ENCODE measurements at places on chromosomes 7 and 10. TPM values are rescaled to one million over a fixed set of nuclear protein-coding genes. Genes with fewer than 3 reads are reported as not detected.

The FZD1 gene
- total RNA-seq: 28.7 TPM

The TMEM26 gene
- 5.7 TPM for total RNA-seq

The CYP26C1 gene
- total RNA-seq: 0.09 TPM

The SPDYE2B gene
- total RNA-seq: 0.16 TPM

The HOXA7 gene
- not detected for total RNA-seq

The PRPS1L1 gene
- not detected for total RNA-seq

The AKR1C2 gene
- 376 TPM for total RNA-seq

The OR2A7 gene
- 0.98 TPM for total RNA-seq

The FRMPD2 gene
- total RNA-seq: not detected

The HABP2 gene
- not detected for total RNA-seq

The PON1 gene
- total RNA-seq: not detected

The TRUB1 gene
- 71.7 TPM for total RNA-seq

The SAMD9L gene
- total RNA-seq: 22.6 TPM

The TAS2R41 gene
- total RNA-seq: not detected

The RASA4B gene
- 4.6 TPM for total RNA-seq

The TSPAN12 gene
- 5.6 TPM for total RNA-seq

The OR13A1 gene
- total RNA-seq: not detected

The GOLGA7B gene
- not detected for total RNA-seq

The LRRD1 gene
- 0.41 TPM for total RNA-seq

The H2BK1 gene
- total RNA-seq: not detected

The CPXM2 gene
- 64.0 TPM for total RNA-seq

The GALNT17 gene
- not detected for total RNA-seq

The DMBT1 gene
- total RNA-seq: under 0.01 TPM
